ENCODE measurements at places on chromosomes 16 and 17.
A peak's percentile ranks its signal among the peaks of the same experiment; 100 is the strongest.

DNA sequence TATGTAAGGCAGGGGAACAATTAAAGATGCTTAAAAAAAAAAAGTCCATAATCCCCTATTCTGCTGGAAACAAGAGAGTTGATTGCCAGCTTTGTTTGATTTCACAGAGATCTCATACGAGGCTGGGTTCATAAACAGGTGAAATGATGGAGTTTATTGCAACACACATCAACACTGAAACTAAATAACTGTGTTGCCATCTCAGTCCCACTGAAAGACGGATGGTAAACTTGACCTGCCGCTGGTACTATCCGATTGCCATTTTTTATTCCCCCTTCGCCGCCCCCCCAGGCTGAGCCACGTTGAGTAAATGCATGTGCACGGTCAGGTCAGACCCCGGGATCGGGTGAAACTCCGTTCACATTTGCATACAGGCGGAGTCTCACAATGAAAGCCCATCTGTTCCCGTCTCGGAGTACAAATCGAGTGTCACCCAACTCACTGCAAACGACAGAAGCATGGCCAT, 119.2 kb downstream of the SKAP1 start:
- no peak for DNase-seq

- no peak for DNase-seq
These were observed 37.9 kb downstream of the DHRS7B start for GRCh38 chr17:21164620-21165019.

DNA sequence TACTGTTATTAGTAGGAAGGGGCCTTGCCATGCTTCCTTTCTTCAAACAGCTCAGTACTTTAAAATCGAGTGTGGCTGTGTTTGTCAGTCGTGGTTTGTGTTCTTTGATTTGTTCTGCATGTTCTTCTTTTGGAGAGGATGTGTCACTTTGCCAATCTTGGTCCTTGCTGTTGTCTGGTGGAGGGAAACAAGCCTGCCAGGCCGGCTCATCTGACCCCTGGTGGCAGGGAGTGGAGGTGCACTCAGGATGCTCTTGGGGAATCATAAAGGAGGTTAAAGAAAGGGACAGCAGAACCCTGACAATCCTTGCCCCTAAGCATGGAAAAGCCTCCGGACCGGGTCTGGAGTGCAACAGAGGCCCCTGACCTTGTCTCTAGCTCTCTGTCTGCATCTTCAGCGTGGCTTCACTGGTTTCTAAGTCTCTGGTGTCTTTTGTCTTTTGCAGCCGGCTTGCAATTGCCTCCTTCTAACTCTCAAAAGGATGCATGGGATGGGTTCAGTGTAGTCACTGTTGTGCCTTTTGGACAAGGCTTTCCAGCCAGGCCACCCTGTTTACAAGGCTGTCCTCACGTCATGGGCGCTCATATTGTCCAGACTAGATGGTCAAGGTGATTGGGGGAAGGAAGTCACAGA, 135.8 kb downstream of the WWOX start:
- no peak for DNase-seq

DNA sequence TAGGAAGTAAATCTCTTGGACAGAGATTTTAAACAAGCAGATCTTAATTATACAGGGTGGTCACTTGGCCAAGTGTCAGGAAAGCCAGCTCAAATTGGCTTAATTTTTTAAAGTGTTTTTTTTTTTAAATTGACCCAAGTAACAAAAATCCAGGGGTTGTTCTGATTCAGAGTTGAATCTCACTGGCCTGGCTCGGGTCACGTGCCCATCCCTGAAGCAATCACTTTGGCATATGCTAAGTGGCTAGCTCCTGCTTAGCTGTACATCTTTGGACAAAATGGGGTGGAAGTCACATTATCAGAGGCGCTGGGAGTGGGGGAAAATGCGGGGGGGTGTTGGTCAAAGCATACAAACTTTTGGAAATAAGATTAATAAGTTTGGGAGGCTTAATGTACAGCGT, 23.6 kb downstream of the CLEC19A start:
- no peak for DNase-seq

DNA sequence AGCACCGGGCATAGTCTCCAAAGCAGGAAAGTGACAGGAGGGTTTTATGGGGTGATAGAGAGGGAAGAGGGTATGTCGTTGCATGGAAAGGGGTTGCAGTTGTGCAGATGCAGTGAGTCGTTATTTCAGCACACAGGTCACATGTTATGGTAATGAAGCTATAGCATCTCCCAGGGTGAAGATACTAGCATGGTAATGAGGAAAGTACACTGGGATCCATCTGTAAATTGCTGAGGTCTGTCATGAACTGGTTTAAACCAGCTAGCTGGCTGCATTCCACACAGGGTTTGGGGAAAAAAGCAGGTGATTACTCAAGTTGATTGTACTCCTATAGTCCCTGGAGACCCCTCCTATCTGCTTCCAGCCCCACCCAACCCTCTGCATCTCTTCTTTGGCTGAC, 11.7 kb downstream of the COX11 start:
- no peak for DNase-seq

DNA sequence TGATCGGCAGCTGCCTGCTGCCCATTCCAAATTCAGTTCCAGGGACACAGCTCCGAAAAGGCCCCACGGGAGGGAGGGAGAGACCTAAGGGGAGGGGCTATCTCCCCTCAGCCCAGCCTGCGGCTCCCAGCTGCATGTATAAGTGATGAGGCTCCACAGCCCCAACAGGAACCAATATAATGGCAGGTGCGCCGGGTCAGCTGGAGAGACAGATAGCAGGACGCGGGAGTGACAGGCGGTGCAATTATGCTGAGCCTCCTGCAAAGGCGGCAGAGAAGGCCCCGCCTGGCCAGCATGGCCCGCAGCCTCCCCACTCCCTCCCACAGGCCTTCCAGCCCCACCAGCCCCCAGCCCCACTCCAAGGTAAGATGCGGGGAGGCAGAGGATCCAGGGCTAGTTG, 8.1 kb upstream of the C1QL1 start:
- no peak for DNase-seq

GRCh38 chr16:84700446-84701300, 873 bp downstream of the USP10 start:
- DNase-seq, result peak; percentile 17

DNA sequence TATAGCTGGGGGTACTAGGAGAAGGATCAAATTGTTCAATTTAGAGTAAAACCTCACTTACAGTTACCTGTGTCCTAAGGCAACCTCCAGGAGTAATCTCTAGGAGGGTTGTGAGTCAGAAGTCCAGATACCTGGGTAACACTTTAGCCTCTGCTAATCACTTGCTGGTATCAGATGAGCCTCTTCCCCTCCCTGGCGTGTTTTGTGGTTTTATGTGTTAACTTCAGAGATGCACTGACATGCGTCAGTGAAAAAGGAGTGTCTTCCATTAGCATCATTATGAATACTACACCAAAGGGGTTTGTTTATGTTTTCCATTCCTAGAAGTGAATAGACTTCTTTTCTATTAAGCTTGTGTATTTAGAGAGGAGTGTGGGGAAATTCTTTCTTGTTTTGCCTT, 208.2 kb downstream of the FTO start:
- DNase-seq, result no peak

DNA sequence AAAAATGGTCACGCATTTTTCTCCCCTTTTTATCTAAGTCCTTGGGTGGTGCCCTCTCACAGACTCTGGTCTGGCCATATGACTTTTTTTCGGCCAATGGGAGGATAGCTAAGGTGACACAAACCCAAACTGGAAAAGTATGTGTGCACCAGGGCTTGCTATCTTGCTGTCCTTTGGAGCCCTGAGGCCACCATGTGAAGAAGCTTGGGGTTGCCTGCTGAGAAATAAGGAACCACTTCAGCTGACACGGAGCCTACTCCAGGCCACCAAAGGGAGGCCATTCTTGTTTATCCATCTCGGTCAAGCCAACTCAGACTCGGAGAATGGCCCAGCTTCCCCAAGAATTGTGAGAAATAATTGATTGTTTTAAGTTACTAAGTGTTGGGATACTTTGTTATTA, 111.4 kb upstream of the ZFHX3 start:
- no peak for DNase-seq

GRCh38 chr16:2942045-2942444, 22.0 kb upstream of the KREMEN2 start:
- DNase-seq, result no peak

DNA sequence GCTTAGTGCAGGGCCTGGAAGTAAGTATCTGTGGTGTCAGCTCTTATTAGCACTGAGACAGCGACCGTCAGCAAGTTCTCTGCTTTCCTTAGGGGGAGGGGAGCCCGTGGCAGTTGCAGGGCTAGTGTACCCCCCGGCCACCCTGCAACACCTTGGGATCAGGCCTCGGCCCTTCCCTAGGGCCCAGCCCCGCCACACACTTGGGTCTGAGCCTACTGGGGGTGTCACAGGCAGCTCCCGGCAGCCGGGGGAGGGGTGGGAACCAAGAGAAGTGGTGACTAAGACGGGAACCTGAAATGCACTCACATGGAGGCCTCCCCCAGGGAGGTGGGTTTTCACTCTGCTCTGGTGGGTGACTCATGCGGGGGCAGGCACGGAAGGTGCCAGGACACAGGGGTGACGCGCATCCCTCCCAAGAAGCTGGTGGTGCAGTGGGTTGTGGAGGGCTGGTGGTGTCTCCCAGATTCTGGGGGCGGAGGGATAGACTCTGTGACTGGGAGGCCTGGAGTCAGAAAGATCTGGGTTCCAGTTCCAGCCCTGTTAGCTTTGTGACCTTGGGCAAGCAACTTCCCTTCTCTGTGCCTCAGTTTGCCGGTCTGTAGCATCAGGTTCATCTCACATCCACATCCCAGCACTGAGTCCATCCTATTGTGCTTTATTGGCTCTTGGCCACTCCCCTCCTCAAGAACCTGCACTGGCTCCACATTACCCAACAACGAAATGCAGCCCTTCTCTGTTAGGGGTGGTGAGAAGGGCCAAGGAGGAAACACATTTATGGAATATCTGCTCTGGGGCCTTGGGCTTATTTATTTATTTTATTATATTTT, 44.5 kb downstream of the LAT start:
- DNase-seq, result peak; percentile 51

DNA sequence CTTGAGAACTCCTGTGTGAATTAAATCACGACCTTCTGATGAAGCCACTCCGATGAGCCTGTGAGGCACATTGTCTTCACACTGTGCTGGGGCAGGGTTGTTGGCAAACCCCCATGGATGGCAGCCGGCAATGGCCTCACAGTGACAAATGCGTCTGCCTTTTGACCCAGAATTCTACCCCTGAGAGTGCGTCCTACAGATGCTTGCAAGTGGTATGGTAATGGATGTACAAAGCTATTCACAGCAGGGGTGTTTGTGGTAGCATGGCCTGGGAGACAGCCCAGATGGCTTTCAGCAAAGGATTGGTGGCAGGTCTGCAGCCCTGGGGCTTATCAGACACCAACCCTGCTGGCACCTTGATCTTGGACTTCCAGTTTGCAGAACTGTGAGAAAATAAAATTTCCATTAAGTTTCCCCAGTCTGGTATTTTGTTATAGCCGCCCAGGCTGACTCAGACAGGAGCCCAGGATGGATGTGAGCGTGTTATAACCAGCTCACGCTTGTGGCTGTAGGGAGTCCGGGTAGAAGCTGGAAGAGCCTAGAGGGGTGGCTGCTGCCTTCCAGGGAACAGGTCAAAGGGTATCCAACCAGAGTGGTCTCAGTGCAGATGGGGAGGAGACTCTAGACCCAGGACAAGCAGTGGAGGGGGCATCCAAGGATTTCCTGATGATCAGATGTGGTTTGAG, 10.1 kb downstream of the AFMID start:
- DNase-seq, result no peak

- no peak for DNase-seq
These were observed 50.8 kb downstream of the TOM1L2 start for GRCh38 chr17:17921192-17922069.

DNA sequence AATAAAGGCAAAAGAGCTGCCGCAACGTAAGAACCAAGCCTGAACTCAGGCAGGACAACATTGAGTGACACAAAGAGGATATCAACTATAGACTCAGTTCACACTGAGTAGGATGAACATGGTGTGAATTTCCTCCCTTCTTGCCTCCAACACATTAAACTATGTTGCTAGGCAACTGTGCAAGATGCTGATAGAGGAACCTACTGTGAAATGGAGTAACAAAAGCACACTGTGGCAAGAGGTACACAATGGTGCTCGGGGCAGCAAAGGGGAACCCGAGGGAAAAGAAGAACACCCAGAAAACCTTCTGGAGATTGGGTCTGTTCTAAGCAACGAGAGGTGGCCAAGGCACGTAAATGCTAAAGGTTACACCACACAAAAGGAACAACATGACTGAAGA, 34.1 kb downstream of the GRB2 start:
- DNase-seq, result no peak

GRCh38 chr17:49597928-49598655, 22.4 kb downstream of the NXPH3 start:
- no peak for DNase-seq

GRCh38 chr17:14539801-14540200, 238.9 kb downstream of the HS3ST3B1 start:
- DNase-seq, result no peak

GRCh38 chr17:5583426-5584382, 605 bp downstream of the NLRP1 start:
- no peak for DNase-seq

DNA sequence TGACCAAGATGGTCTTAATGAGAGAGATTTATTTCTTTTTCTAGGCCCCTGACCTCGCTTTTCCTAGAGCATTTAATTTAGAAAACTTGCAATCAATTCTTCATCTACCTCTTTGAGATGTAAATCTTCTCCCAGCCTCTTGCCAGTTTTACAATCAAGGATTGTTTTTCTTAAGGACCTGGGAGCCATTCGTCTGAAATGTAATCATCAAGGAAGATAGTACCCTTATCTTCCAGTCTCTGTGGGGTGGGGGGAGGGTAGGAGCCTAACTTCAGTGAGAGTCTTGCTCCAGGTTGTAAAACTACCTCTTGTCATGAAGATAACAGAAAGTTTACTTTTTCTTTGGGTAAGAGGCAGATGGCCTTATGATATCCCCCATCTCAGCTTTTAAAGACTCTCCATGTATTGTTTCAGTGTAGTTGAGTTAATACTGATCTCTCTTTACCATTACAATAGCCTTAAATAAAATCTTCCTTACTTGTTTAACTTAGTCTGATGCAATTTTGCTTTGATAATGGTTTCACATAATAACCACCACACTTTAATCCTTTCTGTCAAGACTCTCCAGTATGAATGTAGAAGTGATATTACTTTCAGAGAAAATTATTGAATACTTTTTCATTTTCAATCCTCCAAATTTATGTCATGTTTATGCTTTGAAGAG, 110.2 kb upstream of the CPHXL start:
- DNase-seq, result no peak

- DNase-seq, result no peak
These were observed 29.7 kb downstream of the TRPV3 start for GRCh38 chr17:3527896-3528295.

DNA sequence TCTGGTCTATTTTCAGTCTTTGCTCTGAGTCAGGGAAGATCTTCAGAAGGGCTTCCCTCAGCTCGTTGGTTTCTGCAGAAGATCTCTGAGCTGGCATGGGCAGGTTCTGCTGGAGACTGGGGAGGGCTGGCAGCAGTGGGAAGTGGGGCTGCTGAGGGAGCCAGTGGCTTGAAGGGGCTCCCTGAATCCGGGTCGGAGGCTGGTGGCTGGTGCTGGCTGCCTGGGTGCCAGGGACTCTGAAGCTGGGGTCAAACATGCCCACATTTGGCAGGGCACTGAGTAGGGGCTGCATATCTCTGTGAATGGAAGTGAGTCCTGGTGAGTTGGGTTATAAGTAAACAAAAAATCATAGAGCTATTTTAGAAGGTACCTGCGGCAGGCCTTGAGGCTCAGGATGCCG, 67.0 kb downstream of the N4BP1 start:
- no peak for DNase-seq
